ENCODE measurements at places on chromosomes 2 and 18. TPM values are rescaled to one million over a fixed set of nuclear protein-coding genes. Genes with fewer than 3 reads are reported as not detected.

DNA sequence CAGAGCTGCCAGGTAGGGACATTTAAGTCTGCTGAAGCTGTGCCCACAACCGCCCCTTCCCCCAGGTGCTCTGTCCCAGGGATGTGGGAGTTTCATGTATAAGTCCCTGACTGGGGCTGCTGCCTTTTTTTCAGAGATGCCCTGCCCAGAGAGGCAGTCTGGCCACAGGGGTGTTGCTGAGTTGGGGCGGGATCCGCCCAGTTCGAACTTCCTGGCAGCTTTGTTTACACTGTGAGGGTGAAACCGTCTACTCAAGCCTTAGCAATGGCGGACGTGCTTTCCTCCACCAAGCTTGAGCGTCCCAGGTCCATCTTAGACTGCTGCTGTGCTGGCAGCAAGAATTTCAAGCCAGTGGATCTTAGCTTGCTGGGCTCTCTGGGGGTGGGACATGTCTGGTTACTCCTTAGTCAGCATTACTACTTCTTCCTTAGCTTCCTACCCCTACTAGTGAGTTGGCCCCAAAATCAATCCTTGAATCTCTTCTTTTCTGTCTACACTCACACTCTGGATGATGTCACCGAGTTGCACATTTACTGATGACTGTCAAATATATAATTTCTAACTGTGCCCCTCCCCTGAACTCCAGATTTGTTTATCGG lies 31.8 kb upstream of the FSHR start:
- no peak for DNase-seq

DNA sequence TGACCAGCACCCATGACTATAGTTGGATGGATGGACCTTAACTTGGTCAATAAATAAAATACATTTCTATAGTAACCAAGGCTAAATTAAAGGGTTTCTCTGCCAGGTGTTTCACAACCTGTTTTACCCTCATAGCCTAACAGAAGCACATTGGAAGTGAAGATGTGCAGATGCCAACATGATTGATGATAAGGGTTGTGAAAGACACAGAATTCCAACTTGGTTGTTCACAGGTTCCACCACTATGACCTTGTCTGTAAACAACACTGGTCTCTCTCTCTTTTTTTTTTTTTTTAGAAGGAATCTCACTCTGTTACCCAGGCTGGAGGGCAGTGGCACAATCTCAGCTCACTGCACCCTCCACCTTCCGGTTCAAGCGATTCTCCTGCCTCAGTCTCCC lies 37.5 kb upstream of the PTH2R start:
- no peak for DNase-seq

- no peak for DNase-seq
These were observed 46.7 kb downstream of the CCDC195 start for GRCh38 chr2:224669449-224669848.

DNA sequence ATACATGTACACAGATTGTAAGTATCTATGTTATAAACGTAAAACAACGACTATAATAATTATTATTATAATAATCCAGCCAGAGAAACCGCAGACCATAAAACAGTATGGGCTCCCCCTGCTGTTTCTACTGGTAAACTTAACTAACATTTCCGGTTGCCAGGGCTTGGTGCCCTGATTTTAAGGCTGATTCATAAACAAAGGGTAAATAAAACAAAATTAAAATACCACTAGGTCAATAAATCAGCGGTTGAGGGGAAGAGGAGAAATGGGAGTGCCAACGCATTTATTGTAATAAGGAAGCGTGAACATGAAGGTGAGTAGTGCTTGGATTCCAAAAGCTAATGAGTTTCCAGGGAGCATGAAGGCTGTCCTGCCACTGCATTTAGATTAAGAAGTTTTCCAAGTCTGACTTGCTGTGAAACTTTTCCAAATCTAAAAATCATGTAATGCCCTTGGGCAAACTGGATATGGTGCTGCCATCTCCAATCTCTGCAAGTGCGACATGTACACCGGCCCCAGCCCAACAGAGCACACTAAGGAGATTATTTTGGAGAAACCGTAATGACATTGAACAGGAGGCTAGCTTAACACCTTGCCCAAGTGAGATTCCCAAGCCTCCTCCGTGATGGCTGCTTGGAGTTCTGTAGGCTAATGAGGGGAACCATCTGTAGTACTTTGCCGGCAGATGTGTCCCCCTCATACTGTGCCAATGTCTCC lies 50.7 kb upstream of the HNRNPA3 start:
- no peak for DNase-seq

MC5R gene
- not detected for polyA plus RNA-seq

EFR3B gene
- polyA plus RNA-seq, result 0.39 TPM

IL1F10 gene
- polyA plus RNA-seq, result not detected

DNA sequence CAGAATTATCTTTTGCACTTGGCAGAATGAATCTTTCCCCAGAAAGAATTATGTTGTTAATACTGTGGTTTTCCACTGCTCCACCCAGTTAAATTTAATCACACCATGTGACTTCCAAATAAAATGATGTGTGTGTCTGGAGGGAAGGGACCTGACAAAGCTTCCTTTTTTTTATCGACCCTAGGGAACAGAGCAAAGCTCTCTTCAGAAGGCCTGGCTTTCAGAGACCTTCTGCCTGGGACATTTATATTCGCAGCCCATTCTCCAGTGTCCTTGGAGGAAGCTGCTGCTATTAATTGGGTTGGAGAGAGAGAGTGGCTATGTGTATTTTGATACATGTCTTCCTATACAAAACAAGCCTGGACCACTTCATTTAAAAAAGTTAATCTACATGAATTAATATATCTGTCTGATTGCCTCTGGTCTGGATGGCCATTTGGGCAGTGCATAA lies 233.7 kb downstream of the PRKCE start:
- DNase-seq, result no peak

PLEK gene
- 2.8 TPM for polyA plus RNA-seq

GRCh38 chr2:236400594-236401360 lies 136.6 kb upstream of the ASB18 start:
- no peak for DNase-seq

DNA sequence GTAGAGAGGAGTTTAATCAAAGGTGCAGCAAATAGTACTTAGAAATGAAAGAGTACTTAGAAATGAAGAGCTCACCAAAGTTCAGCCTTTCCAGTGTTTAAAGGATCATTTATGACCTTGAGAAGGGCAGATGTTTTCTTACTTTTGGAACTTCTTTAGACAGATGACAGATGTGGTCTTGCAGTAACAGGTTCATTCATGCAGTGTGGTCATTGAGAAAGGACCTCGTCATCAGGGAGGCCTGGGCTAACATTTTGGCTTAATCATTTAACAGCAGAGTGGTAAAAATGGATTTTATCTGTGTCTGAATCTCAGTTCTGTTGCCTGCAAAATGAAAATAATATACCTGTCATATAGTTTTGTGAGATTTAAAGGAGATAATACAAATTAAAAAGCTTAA lies 75.1 kb upstream of the NT5C1B start:
- no peak for DNase-seq

All from kidney (tissue), 22 donors.